ENCODE measurements at places on chromosomes 4 and X.
A peak's percentile ranks its signal among the peaks of the same experiment; 100 is the strongest.

GRCh38 chr4:68183417-68183816, 53.7 kb upstream of the TMPRSS11F start:
- DNase-seq = no peak

- no peak for DNase-seq
Measured at GRCh38 chr4:164621886-164622521, 131.9 kb upstream of the SMIM31 start.

- no peak for DNase-seq
Measured at GRCh38 chr4:147610686-147611085, 6.5 kb upstream of the TMEM184C start.

DNA sequence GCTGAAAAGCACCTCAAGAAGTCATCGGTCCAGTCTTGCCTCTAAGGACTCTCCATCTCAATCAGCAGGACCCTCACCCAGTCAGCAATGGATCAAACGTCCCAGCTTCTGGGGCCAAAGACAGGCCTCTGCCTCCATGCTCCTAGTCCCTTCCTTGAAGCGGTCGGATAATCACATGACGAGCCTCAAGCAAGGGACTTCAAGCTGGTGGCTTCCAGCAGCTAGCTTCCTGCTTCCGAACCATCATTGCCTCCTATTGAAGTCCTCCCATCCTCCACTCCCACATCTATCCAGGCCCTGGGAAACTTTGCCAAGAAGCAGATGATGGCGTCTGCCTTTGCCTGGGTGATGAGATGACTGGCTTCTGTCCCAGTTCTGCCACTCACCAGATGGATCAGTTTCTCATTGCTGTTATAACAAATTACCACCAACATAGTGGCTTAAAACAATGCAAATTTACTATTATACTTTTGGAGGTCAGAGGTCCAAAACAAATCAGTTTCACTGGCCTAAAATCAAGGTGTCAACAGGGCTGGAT, 135.2 kb upstream of the MAMLD1 start:
- no peak for DNase-seq

DNA sequence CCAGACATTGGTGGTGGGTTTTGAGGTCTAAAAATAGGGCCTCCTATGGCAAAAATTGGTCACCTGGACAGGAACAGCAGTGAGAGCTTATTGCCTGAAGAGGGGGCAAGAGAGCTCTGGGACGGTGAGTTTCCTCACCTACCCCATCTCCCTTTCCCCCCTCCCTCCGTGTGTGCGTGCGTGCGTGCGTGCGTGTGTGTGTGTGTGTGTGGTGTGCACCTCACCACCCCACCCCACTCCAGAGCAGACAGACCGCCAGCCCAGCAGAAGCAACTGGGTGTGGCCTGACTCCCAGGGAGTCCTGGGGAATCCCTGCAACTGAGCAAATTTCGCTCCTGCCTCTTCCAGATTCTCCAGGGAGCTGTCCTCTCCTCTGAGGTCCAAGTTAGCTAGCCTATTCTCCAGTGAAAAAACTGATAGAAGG, 44.7 kb downstream of the PRPS1 start:
- peak; percentile 48 for DNase-seq

- DNase-seq = no peak
Measured at GRCh38 chrX:28099166-28099565, 117.9 kb upstream of the DCAF8L1 start.

DNA sequence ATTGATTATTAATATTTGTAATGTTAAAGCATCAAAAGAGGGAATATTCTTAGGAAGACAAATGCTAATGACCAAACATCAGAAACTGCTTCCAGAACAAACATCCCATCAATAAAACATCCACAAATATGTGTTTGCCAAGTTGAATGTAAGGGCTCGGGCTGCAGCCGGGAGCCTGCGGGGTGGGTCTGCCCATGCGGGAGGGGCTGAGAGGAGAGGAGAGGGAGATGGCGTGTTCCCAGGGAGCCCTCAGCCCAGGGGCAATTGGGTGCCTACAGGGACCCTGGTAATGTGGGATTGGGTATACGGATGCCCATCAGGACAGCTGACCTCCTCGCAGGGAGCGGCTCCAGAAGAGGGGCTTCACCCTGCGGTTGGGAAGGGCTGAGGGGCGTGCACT, 38.4 kb upstream of the PSAPL1 start:
- no peak for DNase-seq

DNA sequence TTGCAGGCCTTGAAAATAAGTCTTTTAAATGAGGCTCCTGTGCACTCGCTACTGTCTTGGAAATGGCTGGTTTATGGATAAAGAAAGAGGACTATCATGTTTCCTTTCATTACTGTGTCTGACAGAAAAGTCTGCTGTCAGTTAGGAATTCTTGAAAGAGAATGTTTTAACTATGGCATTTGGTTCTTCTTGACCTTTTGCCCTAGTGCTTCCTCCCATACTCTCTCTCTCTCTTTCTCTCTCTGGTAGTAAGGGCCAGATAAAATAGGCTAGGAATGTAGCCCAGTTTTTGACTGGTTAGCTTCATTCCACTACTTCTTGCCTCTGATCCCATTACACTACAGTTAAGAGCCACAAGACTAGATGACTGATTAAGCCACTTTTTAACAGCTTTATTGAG, 29.8 kb downstream of the YY2 start:
- DNase-seq = no peak
